A549 (cell line): ENCODE measurements at places on chromosomes 5 and 9.

- DNase-seq = peak; percentile 39
Observed at GRCh38 chr9:134066913-134067851, 644 bp downstream of the BRD3 start.

GRCh38 chr5:103511554-103511885 lies 51.1 kb downstream of the NUDT12 start:
- DNase-seq = no peak

- DNase-seq = no peak
Observed at GRCh38 chr5:126998201-126998631, 32.1 kb downstream of the MARCHF3 start.

DNA sequence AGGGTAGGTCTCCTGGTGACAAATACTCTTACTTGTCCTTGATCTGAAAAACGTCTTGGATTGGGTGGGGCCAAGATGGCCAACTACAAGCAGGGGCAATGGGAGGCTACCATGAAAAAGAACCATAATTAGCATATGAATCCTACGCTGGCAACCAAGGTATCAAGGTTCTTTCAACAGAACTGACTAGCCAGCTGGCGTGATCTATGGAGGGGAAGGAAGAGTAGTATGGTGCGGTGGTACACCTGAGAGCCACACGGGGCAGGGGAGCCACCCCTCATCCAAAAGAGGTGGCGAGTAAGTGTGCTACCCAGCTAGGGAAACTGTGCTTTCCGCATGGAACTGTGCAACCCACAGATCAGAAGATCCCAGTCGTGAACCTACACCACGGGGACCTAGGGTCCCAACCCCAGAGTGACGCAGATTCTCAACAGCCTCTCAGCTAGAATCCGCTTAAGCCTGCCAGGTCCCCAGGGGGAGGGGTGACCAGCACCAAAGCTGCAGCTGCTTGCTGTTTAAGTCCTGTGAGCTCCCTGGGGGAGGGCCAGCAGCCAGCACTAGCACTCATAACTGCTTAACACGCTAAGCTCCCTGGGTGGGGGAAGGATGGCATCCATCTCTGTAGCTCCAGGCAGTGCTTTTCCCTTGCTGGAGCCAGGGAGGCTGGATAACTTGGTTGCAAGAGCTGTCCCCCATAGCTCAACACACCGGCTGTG lies 334.8 kb downstream of the FBXL17 start:
- no peak for DNase-seq

DNA sequence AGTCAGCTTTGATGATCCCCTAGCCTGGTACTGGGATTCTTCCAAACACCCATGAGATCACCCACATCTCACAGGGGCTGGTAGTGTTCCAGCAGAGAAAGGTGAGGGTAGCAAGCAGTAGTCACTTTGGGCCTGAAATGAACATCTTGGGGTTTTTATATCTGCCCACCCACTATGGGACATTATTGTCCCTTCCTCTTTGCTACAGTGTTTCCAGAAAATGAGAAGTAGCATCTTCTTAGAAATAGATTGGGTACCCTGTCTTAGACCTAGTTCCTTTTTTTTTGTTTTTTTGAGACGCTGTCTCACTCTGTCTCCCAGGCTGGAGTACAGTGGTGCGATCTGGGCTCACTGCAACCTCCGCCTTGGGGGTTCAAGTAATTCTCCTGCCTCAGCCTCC lies 249.2 kb upstream of the ANKRD55 start:
- DNase-seq = no peak

DNA sequence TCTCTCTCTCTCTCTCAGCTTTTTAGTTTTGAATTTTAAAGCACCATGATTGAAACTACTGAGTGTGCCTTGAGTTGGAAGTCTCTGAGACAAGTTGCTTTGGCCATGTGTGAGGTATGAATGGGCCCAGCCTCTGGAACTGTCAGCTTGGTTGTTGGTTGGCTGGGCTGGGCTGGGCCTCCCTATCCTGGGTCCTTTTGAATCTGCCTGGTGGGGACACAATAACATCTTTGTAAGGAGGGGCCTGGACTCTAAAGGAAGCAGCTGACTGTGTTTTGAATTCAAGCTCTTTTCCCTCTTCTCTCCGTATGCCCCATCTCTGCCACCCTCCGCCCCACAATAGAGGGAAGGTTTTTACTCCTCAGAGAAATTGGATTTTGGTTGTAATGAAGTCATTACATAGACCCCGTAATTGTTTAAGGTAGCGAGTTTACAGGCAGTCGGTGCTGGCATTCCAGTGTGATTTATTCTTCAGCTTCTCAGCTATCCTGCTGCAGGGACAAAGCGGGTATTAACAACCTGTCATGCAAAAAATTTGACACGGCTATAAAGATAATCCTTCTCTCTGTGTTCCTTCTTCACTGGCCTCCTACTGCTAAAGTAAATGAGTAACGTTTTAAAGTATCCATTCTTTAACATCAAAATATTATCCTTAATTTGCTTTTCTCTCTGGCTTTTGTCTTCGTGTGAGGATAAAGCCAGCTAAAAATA lies 105.4 kb downstream of the DAPK1 start:
- no peak for DNase-seq

- DNase-seq = no peak
Observed at GRCh38 chr9:87479801-87480201, 17.9 kb upstream of the DAPK1 start.

DNA sequence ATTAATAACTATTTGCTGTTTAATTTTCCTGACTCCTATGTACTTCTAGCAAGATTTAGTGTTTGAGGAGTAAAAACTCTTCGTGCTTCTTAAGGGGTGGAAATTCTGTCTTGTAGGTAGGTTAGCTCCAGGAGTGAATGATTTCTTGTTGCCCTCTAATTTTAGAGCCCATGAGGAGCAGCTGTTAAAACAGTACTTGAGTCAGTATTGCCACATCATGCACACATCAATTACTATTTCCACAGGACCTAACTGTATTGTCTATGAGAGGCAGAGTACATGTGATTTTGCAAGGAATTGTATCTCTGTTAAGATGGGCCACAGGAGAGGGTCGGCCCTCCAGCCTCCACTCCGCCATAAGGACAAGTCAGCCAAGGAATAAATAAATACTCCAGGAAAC lies 91.2 kb downstream of the PDZD2 start:
- DNase-seq = no peak

DNA sequence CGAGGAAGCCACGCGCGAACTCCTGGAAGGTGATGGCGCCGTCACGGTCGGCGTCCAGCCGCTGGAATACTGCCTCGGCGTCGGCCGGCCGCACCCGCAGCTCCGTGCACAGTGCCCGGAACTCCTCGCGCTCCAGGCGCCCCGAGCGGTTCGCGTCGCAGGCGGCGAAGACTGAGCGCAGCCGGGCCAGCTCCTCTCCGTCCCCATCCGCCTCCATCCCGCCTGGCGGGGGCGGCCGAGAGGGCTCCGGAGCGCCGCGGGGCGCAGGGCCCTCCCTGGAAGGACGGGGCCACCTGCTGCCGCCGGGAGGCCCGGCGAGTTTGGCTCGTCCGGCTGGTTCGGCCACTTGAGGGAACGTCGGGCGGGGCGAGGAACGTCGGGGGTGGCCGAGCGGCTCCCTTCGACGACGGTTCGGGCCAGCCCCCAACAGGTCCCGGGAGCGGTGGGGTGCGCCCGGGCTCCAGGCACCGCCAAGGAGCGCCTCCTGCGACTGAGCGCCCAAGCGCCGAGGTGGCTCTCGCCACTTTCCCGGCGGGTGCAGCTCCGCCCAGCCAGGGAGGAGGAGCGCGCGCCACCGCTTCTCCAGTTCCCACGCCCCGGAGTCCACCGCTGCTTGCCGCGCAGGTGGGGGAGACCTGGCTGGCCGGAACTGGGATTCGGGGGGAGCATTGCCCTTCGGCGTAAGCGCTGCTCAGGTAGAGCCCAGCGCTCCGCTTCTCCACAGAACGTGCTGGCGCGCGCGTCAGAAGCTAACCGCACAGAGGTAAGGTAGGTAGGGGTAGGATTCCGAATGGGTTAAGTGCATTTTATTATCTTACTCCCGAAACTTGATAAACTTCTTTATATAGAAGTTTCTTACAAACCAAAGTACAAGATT lies at the start of gene RASEF:
TSS of gene RASEF (minus strand) at position 492 of the 877 bp plus-strand sequence. CDS start at position 217, 275 bp downstream.
- DNase-seq = peak; percentile 80

- peak; percentile 63 for DNase-seq
Observed at GRCh38 chr9:121975801-121976277, 117.3 kb downstream of the TTLL11 start.

- DNase-seq = no peak
Observed at GRCh38 chr5:58263296-58263695, 196.6 kb downstream of the PLK2 start.

GRCh38 chr9:135284386-135285134 lies 195.0 kb upstream of the PPP1R26 start:
- DNase-seq = no peak

DNA sequence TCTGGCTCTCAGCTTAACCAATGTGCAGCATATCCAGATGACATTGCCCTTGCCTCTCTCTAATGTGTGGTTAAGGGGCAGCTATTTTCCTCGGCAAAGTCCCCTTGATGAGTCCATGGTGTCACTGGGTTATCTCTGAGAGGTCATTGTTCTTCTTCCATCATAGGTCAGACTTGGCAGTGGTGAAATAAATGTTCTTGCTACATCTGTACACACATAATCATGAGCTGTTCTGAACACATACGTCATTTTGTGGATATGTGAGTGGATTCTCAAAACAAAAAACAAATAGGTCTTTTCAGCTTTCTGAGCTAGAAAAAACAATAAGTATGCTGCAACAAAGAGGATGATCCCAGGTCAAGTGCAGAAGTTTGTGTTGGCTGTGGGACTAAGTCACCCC lies 134.7 kb upstream of the PTPN3 start:
- DNase-seq = no peak

GRCh38 chr5:167482555-167482954 lies 808.9 kb upstream of the WWC1 start:
- DNase-seq = no peak

DNA sequence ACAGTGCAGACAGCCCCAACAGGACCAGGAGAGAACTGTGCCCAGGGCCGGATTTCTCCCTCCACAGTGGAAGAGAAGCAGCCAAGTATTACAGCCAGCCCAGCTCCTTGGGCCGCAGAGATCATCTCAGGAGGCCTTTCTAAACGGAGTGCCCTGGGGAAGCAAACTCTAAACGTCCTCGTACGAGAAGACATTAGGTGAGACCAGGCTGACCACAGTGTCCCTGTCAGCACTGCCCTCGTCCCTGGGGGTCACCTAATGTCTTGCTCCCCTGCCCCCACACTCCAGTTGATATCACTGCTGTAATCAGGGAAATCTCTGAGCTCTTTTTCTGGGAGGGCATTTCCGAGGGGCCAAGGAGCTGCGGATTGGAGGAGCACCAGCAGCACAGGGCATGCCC lies 6.5 kb downstream of the QRFP start:
- DNase-seq = no peak

- DNase-seq = no peak
Observed at GRCh38 chr9:95991326-95991725, 115.8 kb downstream of the ERCC6L2 start.

GRCh38 chr5:95449460-95449859 lies 58.3 kb downstream of the FAM81B start:
- DNase-seq = no peak

- no peak for DNase-seq
Observed at GRCh38 chr5:60101573-60101972, 208.0 kb upstream of the PDE4D start.

DNA sequence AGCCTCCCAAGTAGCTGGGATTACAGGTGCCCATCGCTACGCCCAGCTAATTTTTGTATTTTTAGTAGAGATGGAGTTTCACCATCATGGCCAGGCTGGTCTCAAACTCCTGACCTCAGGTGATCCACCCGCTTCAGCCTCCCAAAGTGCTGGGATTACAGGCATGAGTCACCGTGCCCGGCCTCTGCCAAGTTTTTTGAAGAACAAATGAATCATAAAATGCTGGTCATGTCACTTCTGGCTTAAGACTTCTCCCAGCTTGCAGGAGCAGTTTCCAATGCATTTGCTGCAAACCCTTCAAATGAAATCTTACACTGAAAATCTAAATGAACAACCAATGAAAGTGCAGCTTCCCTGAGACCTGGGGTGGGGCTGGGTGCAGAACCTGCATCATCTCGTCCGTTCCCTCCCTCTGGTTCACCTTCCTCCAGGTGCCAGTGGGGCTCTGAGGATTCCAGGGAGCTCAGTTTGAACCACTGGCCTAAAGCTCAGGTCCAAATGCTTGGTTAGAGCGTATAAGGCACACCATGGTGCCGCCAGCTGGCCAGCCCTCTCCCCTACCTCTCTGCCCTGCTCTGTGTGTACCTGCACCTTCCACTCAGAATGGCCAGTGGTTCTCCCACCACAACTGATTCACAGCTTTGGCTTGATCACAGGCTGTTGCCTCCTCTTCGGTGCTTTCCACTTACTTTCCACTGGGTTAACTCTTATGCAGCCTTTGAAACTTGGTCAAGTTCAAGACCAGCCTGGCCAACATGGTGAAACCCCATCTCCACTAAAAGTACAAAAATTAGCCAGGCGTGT lies 39.8 kb upstream of the FUBP3 start:
- DNase-seq = peak; percentile 42

DNA sequence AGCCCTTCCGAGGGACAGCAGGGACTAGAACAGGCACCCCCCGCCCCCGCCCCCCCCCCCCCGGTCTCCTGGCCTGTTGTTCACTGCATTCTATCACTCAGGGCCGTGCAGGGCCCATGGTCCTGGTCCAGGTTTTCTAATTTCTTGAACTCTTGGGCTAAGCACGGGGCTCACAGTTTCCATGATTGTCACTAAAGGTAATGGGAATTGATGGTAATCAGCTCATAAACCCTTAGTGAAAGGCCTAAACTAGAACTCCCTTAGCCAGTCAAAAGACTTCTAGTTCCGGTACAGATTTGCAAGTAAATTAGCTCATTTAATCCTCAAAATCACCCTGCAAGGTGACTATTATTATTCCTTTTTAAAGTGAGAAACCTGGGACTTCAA lies 14.7 kb upstream of the PWWP2A start:
- no peak for DNase-seq

DNA sequence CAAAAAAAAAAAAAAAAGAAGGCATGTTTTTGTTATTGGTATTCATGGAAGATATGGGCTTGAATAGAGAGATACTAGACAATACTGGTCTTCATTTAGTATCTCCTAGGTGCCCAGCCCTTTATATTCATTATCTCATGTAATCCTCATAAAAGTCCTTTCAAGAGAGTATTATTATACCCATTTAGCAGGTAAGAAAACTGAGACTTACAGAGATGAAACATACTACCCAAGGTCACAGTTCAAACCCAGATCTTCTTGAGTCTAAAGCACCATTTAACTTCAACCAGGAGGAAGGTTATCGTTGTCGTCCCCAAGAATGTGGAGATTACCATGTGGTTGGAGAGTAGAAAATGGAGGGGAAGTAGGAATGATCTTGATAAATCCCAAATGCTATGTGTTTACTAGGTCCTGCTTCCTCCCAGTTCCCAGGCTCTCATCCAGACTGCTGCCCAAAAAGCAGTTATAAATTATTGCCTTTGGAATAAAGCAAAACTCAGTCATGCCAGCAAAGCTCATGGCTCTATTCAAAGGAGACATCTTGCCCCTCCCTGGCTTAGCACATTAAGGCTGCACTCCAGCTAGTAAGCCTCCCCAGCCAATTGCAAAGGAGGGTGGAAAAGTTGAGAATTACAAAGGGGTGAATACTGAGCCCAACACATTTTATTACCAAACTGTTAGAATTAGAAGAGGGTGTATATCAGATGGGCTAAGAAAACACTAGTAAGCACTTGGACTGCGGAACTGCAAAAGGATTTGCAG lies 163.9 kb downstream of the PIK3R1 start:
- DNase-seq = no peak

GRCh38 chr5:3140117-3140516 lies 388.6 kb upstream of the IRX2 start:
- no peak for DNase-seq

GRCh38 chr9:81953096-81953495 lies 9.8 kb downstream of the SPATA31D3 start:
- no peak for DNase-seq

- DNase-seq = no peak
Observed at GRCh38 chr9:20043035-20043434, 254.2 kb upstream of the SLC24A2 start.

- DNase-seq = no peak
Observed at GRCh38 chr5:85814596-85814995, 803.1 kb upstream of the COX7C start.
